Stimulated activated CD8-positive, alpha-beta memory T cell treated with anti-CD3 and anti-CD28 coated beads, Interleukin-7, amount 100 ng/mL, for 24 hours (primary cell): ENCODE measurements at places on chromosomes 1 and 21.

DNA sequence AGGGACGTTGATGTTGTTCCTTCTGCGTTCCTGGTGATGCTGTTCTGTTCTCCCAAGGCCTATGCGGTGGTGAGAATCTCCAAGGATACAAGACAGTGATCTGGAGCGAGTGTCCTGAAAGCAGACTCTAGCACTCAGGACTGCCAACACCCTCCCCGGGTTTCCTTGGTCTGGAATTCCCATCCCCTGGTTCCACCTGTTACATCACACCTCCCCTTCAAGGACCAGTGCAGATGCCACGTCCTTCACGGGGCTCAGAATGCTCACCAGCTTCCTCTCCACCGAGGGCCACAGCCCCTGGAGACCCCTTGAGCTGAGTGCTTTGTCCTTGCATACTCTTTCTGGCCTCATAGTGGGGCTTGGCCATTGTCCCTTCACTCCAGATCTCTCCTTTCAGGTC lies 43.5 kb downstream of the B3GALT5 start:
- DNase-seq, result no peak

DNA sequence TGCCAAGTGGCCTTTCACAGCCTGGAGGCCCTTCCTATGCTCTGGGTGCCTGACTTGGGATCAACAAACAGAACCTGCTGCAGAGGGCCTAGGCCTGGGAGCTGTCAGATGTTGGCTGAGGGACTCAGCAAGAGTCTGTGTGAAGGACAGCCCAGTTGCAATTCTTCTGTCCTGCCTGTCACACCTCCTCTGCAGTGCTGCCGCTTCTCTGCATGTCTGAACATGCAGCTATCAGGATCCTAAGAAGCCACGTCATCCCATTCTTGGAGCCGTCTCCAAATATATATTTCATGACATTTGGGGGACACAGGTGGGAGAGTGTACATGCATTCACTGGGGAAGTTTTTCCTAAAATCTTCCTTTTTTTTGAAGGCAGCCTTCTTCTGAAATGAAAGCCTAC lies 8.6 kb downstream of the FCAMR start:
- no peak for DNase-seq

DNA sequence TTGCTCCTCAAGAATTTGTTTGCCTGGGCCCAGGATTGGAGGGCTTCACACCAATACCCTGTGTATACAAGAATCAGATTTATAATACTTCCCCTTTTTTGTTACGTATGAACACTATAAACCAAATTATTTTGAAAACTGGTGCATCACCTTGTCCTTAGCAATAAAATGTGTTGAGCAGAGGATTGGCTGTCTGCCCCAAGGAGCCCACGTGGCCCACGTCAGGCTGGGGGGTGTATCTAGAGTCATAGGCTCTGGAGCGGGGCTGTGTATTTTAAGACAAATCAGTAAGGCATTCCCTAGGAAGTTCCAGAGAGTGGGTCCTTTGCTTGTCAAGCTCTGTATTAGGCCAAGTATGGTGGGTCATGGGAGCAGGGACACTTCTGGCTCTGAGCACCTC lies 2.0 kb upstream of the ST3GAL3 start:
- DNase-seq, result no peak

DNA sequence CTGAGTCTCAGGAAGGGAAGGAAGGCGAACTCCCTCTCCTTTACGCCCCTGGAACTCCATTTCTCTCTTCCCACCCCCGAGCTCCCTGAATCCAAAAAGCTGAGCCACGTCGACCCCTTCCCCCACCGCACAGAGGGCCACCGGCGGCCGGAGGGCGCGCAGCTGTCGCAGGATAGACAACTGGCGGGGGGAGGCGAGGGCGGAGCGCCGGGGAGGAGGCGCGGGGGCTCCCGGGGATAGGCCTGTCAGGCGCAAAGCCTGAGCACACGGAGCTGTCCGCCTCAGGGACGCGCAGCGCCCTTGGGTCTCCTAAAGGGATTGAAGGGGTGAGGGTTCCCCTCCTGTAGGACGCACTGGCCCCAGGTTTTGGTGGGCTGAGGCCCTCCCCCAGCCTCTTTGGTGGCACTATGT lies 752 bp upstream of the ACTA1 start:
- DNase-seq, result no peak

GRCh38 chr1:15709226-15709625 lies 25.1 kb downstream of the PLEKHM2 start:
- no peak for DNase-seq
